ENCODE measurements at places on chromosomes 7 and 10.

- peak; percentile 64 for DNase-seq
Measured at GRCh38 chr7:151249732-151250072, 1.2 kb upstream of the SMARCD3 start.

DNA sequence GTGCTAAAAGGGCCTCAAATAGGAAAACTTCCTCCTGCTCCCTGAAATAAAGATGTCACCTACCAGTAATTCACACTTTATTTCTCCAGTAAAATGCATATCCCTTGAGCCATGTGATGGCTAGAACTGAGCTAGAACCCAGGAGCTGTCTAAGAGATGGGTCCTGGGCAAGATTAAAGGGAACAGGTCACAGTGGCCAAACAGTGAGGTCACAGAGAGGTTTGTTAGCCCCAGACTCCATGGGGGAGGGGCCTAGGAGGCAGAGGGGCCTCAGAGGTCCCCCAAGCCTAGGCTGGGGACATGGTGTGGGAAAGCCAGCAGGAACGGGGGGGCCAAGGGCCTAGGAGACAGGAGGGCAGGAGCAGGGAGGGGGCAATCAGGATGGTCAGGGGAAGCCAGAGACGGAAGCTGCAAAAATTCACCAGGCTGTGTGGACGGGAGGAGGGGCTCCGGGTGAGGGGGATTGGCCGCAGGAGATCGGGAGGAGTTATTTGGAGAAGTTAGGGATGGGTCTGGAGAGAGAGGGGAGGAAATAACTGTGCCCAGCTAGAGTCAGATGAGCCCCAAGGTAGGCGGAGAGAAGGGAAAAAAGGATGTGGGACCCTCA lies 3.3 kb downstream of the FBXO24 start:
- no peak for DNase-seq

GRCh38 chr10:17464545-17464944 lies 10.2 kb upstream of the ST8SIA6 start:
- no peak for DNase-seq

- no peak for DNase-seq
Measured at GRCh38 chr10:124291001-124291701, 127.6 kb downstream of the OAT start.

- DNase-seq: no peak
Measured at GRCh38 chr10:86306628-86307278, 59.8 kb downstream of the GRID1 start.
